ENCODE measurements at places on chromosomes 3 and 15. TPM values are rescaled to one million over a fixed set of nuclear protein-coding genes. Genes with fewer than 3 reads are reported as not detected.

C3orf49 gene
- not detected for total RNA-seq

RPL39L gene
- 40.4 TPM for total RNA-seq

CFAP20DC gene
- total RNA-seq = 2.3 TPM

EOMES gene
- total RNA-seq = not detected

MNS1 gene
- total RNA-seq = 1.5 TPM

KLHL18 gene
- 47.0 TPM for total RNA-seq

SLC51A gene
- total RNA-seq = not detected

MAP1A gene
- total RNA-seq = 1.4 TPM

SLC24A5 gene
- total RNA-seq = not detected

UBA7 gene
- total RNA-seq = 42.2 TPM

GRCh38 chr3:132435224-132435910 is 18.1 kb downstream of the DNAJC13 start:
- no peak for DNase-seq

GRCh38 chr15:33737687-33738601 is 230.4 kb upstream of the CHRM5 start:
- DNase-seq = no peak

DNA sequence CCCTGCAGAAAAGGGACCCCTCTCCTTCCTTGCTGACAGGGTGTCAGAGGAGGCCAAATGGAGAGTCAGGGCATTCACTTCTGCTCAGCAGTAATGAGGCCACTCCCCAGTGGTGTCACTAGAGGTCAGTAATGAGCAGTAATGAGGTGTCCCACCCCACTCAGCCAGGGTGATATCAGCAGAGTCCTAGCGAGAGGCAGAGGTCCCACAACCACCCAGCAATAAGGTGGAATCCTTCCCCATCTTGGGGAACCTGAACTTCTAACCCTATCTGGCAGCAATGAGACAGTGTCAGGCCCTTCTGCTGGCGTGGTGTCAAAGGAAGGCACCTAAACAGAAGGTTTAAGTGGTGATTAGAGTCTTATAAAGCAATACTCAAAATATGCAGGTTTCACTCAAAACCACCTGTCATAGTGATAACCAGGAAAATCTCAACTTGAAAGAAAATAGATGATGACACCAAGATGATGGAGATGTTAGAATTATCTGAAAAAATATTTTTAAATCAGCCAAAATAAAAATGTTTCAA is 12.9 kb downstream of the OCA2 start:
- peak; percentile 17 for DNase-seq

GRCh38 chr3:12384451-12385233 is 95.8 kb downstream of the PPARG start:
- DNase-seq = no peak

GRCh38 chr3:105686278-105686897 is 182.4 kb downstream of the CBLB start:
- no peak for DNase-seq

DNA sequence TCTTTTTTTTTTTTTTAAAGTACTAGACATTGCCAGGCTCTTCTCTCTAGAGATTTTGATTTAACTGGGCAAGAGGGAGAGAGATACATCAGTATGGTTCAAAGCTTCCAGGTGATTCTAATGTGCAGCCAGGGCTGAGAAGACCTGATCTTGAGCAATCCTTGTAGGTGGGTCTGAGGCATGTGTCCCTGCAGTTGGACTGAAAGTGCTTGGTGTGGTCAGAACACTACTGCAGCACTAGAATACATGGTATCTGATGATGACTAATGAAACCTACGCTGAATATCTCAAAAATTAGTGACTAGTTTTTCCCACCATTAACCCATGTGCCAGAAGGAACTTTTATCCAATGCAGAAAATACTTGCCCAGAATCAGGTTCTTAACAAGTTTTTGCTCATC is 34.4 kb upstream of the MYO5C start:
- DNase-seq = no peak

DNA sequence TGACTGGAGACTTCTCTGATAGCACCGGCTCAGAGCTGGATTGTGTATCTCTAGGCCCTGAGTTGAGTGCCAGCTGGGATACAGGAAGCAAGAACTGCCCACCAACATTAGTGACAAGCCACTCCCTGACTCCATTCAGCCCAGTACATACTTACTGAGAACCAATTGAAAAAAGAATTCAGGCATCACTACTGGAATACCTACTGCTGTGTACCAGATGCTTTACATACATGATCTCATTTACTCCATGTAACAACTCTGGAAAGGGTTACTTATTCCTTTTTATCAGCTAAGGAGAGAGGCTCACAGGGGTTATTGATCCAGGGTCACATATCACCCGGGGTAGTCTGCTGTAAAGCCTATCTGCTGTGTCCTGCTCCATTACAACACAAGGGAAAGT is 1.3 kb upstream of the SYN2 start:
- DNase-seq = no peak

GRCh38 chr15:49748791-49749190 is 127.9 kb downstream of the DTWD1 start:
- DNase-seq = no peak

DNA sequence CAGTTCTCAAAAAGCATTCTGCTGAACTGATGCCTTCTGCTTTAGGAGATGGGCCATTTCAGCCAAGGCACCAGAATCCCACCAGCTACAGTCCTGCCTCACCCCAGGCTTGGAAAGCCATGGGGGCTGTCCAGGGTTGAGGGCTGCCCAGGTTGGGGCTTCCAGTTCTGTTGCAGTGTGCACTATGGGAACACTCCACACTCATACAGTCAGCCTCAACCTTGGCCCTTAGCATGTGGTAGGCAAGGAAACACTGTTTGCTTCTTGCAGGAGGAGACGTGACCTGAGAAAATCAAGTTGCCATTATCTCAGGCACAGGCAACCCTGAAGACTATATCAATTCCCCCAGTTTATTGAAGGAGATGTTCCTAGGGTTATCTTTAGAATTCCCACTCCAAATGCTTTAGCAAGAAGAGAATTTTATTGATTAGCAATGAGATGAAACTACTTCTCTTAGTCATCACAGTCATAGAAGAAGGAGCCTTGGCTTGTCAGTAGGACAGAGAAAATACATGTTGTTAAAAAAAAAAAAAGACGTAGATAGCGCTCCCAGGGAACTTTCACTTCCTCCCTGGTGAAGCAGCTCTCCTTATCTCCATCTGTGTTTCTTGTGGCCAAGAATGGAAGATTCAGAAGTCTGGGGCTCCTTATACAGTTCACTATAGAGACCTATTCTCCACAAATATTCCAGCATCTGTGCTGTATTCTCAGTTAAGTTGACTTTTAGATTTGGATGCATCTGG is 38.3 kb upstream of the IL12A start:
- DNase-seq = no peak

GRCh38 chr3:151796105-151796680 is 17.7 kb upstream of the AADAC start:
- DNase-seq = no peak

DNA sequence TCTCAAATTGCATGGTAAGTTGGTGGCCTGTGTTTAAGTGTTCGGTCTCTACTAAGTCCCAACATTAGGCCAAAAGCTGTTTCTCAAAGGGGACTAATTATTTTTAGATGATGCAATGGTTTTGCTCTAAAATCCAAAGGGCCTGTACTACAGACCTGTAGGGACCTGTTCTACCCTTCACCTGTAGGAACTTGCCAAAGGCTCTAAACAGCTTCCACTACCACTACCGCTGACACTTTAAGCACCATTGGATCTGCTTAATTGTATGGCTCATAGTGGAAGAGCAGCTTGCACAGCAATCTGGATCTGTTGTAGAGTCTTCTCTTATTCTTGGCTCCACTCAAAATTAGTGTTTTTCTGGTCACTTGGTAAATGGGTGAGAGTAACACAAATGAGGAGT is 346.8 kb downstream of the EPHA6 start:
- no peak for DNase-seq

GRCh38 chr3:194407423-194407822 is 8.4 kb upstream of the GP5 start:
- DNase-seq = no peak
